Stimulated activated CD8-positive, alpha-beta memory T cell treated with anti-CD3 and anti-CD28 coated beads, Interleukin-15, amount 100 ng/mL, for 4 hours (primary cell): ENCODE measurements at places on chromosomes 11 and 22.

DNA sequence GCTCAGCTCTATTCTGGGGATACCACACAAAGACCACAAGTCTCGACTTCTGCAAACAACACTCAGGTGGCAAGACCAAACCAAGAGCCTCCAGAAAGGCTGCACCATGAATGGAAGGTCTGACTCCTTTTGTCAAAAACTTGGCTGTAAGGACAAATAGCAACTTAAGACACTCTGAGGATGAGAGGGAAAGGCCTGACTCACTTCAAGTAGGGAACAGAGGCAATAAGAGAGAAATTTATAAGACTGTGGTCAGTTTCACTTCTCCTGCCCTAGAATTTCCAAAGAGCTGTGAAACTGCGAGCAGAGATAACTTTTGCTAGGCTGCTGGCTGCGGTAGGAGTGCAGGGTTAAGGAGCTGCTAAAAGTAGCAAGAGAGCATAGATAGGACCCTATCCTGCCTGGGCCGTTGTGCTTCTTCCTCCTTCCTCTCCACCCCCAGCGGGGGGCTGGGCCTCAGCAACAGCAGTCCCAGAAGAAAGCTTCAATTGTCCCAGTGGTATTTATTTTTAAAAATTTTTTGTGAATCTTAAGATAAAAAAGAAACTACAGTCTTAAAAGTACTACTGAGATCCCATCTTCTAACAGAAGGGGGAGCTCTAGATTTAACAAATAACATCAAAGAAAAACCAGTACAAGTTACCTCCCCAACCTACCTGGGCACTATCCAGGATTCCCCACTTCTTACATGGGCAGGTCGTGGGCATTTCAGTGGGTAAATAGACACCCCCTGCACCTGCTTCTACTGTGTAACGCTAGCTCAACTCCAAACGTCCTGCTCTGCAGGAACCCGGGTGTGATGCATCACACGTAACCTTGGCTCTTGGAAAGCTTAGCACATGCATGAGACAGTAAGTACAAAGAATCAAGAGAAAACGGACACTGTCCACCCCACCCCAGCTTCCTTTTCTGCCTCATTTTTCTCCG is 66.4 kb downstream of the SGSM3 start:
- no peak for DNase-seq

GRCh38 chr22:31616315-31616980 is 45.6 kb downstream of the PISD start:
- DNase-seq = no peak

DNA sequence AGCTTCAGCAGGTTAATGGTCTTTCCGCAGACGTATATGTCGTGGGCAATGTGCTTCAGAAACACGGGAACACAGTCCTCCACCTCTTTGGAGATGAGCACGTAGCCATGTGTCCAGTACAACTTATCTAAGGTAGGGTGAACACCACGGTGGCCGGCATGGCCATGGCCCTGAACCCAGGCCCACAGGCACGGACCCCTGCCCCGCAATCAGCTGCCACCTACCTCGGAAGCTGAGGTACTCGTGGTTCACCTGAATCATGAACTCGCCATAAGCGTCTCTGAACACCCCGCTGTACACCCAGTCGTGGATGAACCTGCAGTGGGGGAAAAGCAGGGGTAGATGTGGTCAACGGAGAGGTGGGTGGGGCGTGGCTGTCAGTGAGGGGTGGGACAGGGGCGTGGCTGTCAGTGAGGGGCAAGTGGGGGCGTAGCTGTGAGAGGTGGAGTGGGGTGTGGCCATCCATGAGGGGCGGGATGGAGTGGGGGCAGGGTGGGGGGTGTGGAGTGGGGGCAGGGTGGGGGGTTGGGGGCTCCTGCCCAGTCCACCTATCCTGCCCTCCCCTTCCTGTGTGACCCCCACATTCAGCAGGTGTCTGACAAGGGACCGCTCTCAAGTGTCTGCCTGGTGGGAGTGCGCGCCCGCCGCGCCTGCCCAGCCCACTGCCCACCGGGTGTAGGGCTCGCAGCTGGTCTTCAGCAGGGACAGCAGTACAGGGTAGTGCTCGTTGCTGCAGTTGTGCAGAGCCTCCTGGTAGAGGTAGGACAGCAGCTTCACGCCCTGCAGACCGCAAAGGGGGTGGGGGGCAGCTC is 18.6 kb downstream of the TUBGCP6 start:
- DNase-seq = no peak

- no peak for DNase-seq
Measured at GRCh38 chr11:1988667-1989317, 8.8 kb downstream of the H19 start.

- DNase-seq = no peak
Measured at GRCh38 chr11:133046252-133046651, 486.0 kb downstream of the OPCML start.

DNA sequence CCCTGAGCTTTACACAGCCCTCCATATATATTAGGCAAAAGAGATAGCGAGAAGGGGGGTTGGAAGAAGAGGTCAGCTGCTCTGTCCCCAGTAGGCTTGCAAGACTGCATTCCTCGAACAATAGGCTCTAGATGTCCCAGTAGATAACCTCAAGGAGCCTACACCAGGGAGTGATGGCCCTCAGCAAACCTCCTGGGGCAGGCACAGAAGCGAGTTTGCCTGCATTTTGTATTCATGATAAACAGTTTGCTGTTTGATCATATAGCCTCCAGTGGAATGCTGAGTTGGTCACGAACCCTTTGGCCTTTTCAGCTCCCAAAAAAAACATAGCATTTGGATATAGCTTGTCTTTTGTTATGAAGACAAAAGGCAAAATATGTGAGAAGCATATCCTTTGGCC is 95.1 kb upstream of the GRAMD1B start:
- DNase-seq = no peak

DNA sequence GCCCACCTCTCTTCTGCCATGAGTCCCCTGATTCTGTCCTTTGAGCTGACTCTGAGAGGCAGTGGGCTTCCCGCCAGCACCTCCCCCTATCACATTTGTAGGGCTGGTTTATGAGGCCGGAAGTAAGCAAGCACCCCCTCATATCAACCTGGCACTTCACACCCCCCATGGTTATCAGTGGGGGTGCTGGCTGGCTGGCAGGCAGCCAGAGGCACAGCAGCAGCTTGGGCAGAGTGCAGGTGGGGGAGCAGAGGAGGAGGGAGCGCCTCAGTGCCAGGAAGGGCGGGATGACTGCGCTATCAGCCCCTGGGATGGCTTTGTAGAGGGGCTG is 22.9 kb upstream of the CHRM4 start:
- DNase-seq = no peak

- DNase-seq = no peak
Measured at GRCh38 chr11:15864026-15864805, 492.1 kb downstream of the SOX6 start.

GRCh38 chr11:76830639-76831327 is 29.9 kb upstream of the ACER3 start:
- DNase-seq = no peak

DNA sequence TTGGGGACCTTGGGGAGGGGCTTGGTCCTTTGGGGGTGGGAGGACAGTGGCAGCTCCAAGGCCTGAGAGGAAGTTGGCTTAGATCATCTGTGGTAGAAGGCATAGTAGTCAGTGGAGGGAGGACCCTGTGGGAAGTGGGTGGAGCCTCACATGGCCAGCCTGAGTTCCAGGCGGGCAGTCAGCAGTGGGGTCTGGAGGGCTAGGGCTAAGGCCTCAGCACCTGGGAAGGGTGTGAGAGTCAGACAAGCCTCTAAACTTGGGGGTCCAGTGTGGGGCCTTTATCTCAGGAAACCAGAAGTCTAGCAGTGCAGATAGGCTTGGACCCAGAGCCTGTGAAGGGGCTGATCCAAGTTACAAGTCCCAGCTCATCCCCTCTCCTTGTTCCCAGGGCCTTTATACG is 4.0 kb downstream of the NLRX1 start:
- DNase-seq = no peak

- DNase-seq = no peak
Measured at GRCh38 chr11:103623933-103624332, 412.5 kb upstream of the DDI1 start.

GRCh38 chr11:111097191-111097590 is 148.3 kb upstream of the POU2AF2 start:
- no peak for DNase-seq

DNA sequence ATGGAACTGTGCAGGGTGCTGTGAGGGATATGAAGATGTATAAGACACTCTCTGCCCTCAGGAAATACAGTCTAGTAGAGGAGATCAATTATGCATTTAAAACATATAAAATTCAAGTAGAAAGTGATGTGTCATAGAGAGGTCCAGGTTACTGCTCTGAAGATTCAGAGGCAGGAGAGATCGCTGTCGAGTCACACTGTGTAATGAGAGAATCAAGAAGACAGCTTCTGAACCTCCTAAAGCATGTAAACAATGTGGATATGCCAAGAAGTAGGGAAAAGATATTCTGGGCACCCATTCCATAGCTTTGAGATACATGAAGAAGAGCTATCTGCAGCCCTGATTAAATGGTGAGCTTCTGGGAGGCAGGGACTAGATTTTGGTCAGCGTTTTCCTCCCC is 16.7 kb downstream of the SSH3 start:
- no peak for DNase-seq

- no peak for DNase-seq
Measured at GRCh38 chr11:78807351-78807750, 232.7 kb upstream of the NARS2 start.

GRCh38 chr22:36467042-36467810 is 14.2 kb downstream of the TXN2 start:
- DNase-seq = no peak

GRCh38 chr22:37118083-37118482 is 8.6 kb upstream of the TMPRSS6 start:
- no peak for DNase-seq

GRCh38 chr22:26846645-26847044 is 189.3 kb downstream of the MIAT start:
- DNase-seq = no peak

- DNase-seq = no peak
Measured at GRCh38 chr11:62466444-62466843, 47.6 kb downstream of the SCGB1A1 start.

DNA sequence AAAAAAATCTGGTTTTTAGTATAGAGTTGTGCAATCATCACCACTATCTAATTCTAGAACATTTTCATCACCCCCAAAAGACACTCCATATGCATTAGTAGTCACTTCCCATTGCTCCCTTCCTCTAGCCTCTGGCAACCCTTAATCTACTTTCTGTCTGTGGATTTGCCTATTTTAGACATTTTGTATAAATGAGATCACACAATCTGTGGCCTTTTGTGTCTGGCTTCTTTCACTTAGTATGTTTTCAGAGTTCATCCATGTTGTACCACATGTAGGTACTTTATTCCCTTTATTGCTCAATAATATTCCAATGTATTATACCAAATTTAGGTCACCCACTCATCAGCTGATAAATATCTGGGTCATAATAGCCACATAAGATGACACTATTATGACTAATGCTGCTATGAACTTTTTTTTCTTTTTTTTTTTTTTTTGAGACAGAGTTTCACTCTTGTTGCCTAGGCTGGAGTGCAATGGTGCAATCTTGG is 67.5 kb upstream of the SCUBE2 start:
- DNase-seq = no peak

DNA sequence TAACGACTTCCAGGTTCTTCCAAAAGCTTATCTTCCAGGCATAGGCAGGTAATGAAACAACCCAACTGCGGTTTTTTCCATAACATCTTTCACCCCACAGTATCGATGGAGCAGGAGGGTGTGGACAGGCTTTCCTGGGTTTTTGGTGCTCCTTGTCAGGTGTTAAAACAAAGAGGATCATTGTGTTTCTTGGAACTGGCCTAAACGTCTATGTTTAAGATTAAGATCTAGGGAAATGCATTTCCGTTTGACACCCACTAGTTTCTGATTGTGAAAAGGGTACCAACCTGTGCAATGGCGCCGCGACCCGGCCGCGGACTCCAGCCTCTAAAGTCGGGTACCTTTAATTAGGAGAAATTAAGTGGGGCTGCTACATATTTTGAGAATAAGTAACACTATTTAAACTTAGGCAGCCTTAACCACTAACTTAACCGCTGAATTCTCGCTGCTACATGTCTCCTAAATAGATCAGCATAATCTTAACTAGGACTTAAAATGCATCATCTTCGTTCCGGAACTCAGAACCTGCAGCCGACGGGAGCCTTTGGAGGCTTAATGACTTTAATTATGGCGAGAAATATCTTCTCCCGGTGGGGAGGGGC is 31.5 kb downstream of the C22orf31 start:
- no peak for DNase-seq
